Karpas-422 (cell line): ENCODE measurements at places on chromosomes 2 and 18.

- DNase-seq, result peak; percentile 41
Measured at GRCh38 chr18:31207391-31207790, 44.7 kb upstream of the DSC1 start.

DNA sequence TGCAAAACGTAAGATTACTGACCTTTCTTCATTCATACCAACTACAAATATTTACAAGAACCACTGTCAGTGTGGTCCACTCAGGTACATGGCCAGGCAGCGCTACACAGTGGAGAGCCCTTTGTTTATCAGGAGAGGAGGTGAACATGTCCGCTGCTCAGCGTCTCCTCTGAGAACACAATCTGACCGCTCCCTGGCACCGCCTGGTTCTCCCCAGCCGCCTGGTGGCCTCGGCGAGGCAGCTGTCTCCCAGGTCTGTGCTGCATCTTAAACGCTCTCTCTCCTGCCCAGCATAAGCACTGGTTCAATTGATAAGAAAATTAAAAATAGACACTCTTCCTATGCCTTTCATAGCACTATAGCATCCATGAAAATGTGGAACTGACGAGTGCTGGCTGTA lies 146.8 kb upstream of the PXDN start:
- DNase-seq, result no peak

GRCh38 chr2:9800975-9801726 lies 42.1 kb upstream of the TAF1B start:
- no peak for DNase-seq

GRCh38 chr2:173982182-173982714 lies 17.1 kb upstream of the SP3 start:
- DNase-seq, result no peak

GRCh38 chr2:172445851-172446250 lies 18.5 kb downstream of the ITGA6 start:
- no peak for DNase-seq

DNA sequence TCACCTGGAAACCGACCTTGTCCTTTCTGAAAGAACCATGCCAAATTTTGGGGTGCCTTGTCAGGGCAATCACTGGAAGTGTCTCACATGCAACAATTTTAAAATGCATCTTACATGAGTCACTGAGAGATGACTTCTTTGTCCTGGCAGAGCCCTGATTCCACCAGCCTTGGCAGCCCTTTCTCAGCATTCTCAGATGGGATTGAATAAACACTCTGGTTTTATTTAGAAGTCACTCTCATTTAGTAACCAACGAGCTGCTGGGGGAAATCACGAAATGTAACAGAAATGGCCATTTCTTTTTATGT lies 3.8 kb upstream of the ATP8B1 start:
- DNase-seq, result no peak

DNA sequence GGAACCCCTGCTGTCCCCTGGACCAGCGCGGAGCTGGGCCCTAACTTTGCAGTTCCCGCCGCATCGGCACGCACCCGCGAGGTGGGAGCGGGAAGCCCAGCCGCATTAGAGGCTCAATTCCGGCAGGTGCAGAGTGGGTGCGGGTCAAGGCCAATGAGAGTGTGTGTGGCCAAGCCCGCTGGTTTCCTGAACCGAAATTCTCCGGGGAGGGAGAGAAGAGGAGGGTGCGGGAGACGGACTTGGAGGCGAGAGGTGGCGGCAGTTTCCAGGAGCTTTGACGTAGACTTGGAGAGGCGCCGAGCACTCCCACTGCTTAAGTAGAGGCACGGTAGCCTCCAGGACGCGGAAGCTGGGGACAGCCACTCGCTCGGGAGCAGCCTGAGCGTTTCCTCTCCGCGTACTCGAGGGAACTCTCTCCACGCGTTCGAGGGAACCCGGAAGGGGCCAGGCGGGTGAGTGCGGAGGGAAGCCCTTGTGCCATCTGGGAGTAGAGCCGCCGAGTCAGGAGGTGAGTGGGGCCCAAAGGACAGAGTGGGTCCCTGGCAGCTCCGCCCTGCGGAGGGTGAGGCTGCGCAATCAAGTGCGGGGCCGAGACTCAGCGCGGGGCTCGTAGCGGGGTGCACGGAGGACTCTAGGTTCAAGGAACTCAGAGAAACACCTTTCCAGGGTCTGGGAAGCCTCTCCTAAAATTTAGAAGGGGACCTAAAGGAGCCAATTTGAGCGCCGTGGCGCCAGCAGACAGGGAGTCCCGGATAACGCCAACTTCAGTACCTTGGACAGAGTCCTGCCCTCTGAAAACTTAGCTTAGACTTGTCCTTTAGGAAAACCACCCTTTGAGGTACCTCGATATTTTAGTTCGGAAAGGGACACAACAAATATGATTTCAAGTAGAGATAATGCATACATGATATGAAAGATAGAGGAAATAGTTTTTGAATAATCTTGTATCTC lies at the start of gene FAM237A:
Gene FAM237A, plus strand, starts transcription at position 413 of the 951 bp plus-strand sequence. CDS start 1,750 bp downstream, outside the sequence.
- DNase-seq, result peak; percentile 46

- DNase-seq, result no peak
Measured at GRCh38 chr2:133837441-133838094, 269.3 kb upstream of the NCKAP5 start.

DNA sequence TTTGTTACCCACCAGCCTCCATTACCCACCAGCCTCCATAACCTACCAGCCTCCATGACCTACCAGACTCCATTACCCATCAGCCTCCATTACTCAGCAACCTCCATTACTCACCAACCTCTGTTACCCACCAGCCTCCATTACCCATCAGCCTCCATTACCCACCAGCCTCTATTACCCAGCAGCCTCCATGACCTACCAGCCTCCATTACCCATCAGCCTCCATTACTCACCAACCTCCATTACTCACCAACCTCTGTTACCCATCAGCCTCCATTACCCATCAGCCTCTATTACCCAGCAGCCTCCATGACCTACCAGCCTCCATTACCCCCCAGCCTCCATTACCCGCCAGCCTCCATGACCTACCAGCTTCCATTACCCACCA lies 133.3 kb upstream of the HS6ST1 start:
- DNase-seq, result no peak

GRCh38 chr2:220935789-220936321 lies 636.2 kb downstream of the EPHA4 start:
- DNase-seq, result no peak

- DNase-seq, result no peak
Measured at GRCh38 chr2:98473995-98474780, 29.5 kb downstream of the INPP4A start.

- DNase-seq, result no peak
Measured at GRCh38 chr2:634636-635388, 42.4 kb downstream of the TMEM18 start.

DNA sequence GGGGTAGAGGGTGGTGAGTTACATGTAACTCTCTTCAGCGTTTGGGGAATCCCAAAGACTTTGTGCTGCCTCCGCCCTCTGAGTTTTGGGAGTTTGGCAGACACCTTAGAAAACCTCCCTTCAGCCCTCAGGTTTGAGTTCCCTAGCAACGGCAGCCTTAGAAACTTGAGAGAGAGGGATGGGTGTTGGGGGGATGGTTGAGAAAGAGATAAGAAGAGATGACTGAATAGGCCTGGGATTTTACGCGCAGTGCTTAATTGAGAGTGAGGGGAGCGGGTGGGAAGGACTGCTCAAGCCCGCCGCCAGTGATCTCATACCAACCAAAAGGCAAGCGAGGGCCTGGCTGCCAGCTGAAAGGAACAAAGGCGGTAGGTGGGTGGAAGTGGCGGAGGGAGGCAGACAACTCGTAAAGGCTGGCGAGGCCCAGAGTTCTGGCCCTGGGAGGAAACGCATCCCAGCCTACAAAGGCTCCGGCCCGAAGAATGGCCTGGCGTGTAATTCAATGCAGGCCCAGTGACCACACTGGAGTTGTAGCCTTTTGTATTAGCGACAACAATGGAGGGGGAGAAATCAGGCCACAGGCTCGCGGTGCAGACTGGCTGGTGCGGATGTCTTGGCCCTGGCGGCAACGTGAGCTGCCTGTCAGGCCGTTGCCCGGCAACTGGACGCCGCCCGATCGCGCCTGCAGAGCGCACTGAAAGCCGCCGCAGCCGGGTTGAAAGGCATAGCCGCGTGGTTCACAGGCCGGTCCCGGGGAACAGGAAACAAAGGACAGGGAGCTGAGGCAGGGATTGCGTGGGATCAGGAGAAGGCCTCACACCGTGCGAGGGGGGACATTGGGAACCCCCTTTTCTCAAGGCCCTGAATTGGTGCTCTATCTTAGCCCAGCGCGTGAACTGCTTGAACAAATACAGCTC lies 39.9 kb upstream of the DARS1 start:
- no peak for DNase-seq

DNA sequence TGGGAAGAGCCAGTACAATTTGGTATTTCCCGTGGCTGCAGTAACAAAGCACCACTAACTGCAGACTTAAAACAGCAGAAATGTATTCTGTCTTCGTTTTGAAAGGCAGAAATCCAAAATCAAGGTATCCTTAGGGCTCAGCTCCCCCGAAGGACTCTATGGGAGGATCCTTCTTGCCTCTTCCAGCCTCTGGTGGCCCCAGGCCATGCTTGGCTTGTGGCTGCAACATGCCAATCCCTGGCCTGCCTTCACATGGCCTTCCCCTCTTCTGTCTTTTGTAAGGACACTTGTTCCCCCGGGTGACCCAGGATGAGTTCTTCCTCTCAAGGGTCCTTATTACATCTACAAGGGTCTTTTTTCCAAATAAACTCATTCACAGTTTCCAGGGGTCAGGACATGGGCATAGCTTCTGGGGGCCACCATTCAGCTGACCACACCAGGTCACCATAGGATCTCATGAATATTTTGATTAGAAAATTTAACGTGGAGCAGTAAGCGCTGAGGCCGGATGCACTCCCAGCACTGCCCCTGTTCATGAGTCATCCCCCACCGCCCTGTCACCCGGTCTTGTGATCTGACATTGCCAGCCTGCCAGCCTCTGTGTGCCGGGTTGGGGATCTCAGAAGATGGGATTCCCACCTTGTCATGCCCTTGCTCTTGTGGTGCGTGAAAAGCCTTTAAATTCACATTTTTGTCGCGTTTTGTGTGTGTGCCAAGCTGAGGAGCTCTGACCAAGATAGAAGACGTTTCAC lies 61.2 kb upstream of the B3GNT7 start:
- DNase-seq, result no peak

DNA sequence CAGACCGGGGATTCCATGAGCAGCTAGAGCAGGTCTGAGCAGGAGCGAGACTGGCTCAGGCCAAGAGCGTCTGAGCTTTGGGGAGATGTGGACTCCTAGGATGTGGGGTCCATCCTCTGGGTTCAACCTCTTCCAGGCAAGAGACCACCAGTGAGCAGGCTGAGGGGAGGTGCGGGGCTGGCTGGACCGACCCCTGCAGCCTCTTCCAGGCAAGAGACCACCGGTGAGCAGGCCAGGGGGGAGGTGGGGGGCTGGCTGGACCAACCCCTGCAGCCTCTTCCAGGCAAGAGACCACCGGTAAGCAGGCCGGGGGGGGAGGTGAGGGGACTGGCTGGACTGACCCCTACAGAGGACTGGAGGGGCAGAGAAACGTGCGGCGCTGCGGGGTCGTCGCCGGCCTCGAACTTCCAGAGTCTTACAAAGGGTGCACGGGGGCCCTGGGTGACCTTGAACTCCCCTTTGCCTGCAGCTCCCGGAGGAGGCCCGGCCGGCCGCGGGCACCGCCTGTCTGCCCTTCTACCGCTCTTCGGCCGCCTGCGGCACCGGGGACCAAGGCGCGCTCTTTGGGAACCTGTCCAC lies 63.4 kb downstream of the TPO start:
- DNase-seq, result no peak

DNA sequence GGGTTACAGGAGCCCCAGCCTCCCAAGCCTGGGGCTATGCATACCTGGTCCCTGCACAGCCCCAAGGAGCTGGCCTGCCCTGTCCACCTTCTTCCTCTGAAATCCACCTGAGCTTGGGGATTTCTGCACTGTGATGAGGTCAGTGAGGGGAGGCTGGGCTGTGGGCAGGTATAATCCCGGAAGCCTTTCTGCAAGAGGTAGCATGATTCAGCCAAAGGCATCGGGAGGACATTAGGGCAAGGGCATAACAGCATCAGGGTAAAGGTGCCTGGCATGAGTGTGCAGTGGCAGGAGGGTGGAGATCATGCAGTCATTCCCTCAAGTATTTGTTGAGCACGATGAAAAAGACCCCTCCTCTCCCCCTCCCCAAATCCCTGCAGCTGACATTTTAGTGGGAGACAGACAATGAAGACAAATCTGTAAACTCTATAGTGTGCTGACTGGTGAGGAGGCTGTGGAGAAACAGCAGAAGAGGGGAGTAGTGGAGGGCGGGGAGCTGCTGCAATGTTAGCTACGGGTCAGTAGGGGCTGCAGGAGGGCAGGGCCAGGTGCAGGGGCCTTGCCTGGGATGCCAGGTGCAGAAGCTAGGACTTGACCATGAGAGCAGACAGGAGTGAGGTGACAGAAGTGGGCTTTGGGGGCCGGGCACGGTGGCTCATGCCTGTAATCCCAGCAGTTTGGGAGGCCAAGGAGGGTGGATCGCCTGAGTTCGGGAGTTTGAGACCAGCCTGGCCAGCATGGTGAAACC lies 18.7 kb downstream of the ZFP36L2 start:
- DNase-seq, result no peak

GRCh38 chr18:79326413-79327198 lies 69.1 kb upstream of the NFATC1 start:
- DNase-seq, result no peak

DNA sequence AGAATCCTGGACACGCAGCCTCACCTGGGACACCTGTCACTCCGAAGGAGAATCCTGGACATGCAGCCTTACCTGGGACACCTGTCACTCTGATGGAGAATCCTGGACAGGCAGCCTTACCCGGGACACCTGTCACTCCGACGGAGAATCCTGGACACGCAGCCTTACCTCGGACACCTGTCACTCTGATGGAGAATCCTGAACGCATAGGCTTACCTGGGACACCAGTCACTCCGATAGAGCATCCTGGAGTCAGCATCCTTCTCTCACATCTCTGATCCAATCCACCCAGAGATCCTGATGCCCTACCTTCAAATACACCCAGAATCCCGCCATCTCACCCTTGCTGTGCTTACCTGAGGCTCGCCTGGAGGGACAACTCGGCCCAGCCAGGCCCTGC lies 154.9 kb downstream of the NDUFA10 start:
- no peak for DNase-seq
